ENCODE measurements at places on chromosomes 1 and 21. TPM values are rescaled to one million over a fixed set of nuclear protein-coding genes. Genes with fewer than 3 reads are reported as not detected.
A peak's percentile ranks its signal among the peaks of the same experiment; 100 is the strongest.

NCF2 gene
- total RNA-seq: 14.8 TPM

- no peak for DNase-seq
These were observed 82.1 kb upstream of the DUSP10 start for GRCh38 chr1:221824025-221824424.

DNA sequence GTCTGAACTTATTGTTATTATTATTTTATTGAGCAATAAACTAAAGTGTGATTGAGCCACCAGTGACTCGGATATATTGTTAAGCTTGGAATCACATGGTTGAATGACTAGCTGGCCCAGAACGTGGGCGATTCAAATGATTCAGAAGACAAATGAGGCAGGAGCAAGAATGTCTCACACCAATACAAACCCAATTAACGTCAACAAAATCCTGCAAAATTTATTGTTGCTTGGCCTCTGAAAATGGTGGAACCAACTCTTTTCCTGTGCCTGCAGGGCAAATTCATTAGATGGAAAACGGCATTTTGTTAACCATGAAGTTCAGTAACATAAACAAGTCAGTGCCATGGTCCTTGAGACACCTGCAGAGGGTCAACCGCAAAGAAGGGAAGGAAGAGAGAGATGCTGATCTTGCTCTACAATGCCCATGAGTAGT, 482.0 kb downstream of the SETD4 start:
- DNase-seq: no peak

FCGR3A gene
- total RNA-seq: 557 TPM

DNA sequence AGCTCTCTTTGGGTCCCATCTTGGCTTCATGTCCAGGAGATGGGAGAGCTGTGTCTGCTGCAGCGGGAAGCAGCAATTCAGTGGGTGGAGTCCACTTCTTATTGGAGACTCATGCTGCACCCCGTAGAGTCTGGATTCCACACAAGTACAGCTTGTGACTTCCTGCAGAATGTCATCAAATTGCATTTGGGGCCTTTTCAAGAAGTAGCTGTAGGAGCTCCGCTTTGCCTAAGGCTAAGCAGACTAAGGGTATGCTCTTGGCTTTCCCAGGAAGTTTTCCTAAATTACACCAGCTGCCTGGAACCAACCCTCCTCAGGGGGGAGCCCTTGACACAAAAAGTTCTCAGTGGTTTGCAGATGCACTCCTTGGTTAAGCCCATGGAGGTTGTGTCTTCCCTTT, 5.7 kb upstream of the MOB3C start:
- no peak for DNase-seq

DNA sequence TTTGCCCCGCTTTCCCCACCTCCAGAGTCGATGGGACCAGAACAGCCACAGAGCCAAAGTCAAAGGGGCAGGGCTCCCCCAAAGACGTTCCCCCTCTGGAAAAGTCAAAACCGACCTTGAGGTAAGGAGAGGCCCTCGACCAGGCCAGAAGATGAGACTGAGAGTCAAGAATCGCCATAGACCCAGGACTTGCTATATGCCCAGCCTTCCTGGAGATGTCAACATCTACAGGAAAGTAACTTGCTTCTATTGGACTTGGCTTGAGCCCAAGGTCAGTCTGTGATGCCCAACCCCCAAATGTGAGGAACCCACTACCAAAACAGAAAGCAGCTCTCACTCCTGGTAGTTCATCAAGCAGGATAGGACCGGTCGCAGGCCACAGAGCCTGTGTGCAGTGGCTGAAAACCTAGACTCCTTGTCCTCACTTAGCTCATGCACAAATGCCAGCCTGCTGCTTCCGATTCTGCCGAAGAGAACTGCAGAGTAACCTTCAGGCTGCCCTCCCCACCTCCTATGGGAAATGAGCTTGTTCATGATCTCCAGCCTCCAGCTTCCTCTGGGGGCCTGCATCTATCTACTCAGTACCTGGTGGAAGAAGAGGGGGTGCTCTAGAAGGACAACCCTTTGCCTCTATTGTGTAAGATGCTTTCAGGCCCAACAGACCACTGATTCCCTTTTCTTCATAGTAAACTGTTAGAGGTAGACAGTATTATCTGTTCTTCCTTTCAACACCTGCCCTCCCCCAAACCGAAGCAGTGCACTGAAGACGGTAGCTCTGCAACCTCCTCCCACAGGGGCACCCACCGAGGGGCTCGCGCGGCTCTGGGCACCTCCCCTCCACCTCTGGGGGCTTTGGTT, 1.4 kb downstream of the ACOT7 start:
- peak; percentile 23 for DNase-seq

- no peak for DNase-seq
These were observed 62.2 kb upstream of the SRSF10 start for GRCh38 chr1:24042315-24042714.

- DNase-seq: no peak
These were observed 16.4 kb downstream of the SLAMF7 start for GRCh38 chr1:160755461-160755860.

DNA sequence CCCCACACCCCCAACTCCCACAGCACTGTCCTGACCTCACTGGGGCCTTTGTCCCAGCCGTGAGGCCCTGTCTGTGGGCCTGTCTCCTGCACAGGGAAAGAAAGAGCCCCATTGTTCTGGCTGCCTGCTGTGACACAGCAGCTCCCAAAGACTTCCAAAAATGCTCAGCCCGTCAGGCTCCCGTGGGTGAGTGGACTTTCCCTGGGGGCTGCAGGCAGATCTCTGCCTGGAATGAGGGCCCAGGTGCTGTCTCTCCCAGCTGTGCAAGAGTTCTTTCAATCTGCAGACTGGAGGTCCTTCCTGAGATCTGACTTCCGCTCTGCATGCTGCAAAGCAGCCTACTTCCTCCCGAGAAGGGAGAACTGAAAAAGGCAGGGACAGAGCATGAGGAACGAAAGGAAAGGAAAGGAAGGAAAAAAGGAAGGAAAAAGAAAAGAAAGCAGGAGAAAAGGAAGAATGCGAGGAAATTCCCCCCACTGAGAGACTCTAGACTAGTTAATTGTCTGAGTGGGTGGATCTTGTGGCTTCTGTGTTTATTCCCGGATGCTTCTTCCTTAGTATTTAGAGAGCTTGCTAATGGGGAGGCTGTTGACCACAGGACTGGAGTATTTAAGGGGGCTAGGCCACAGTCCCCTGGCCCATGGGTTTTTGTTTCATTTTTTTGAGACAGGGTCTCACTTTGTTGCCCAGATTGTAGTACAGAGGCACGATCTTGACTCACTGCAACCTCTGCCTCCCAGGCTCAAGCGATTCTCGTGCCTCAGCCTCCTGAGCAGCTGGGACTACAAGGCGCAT, 15.0 kb downstream of the NES start:
- no peak for DNase-seq

Measured in natural killer cell (primary cell).